ENCODE measurements at places on chromosomes 7 and 10.

DNA sequence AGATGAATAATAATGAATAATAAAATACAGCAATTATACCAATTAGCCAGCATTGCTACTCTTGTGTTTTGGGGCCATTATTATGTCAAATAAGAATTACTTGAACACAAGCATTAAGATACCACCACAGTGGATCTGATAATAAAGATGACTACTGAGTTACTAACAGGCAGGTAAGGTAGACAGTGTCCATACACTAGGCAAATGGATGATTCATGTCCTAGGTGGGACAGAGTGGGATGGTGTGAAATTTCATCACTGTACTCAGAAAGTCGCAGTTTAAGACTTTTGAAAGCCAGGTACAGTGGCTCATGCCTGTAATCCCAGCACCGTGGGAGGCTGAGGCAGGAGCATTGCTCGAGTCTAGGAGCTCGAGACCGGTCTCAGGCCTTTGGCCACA is 8.7 kb upstream of the UNC5B start:
- no peak for DNase-seq

DNA sequence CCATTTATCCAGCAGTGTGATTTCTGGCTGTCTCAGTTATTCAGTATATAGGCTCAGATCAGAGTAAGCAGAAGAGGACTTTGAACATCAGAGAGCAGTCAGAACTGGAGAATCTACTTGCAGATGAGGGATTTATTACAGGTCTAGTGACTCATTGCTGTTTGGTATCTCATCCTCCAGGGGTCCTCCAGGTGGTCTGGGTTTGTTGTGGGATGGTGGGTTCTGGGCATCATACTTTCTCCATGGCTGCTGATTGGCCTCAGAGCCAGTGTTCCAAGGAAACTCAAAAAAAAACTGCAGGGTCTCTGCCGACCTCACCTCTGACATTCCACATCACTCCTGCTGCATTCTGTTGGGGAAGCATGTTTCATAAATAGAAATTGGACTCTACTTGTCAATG is 214.8 kb downstream of the CNTNAP2 start:
- DNase-seq, result no peak

- no peak for DNase-seq
Measured at GRCh38 chr10:47159361-47160260, 140.4 kb upstream of the GDF10 start.

DNA sequence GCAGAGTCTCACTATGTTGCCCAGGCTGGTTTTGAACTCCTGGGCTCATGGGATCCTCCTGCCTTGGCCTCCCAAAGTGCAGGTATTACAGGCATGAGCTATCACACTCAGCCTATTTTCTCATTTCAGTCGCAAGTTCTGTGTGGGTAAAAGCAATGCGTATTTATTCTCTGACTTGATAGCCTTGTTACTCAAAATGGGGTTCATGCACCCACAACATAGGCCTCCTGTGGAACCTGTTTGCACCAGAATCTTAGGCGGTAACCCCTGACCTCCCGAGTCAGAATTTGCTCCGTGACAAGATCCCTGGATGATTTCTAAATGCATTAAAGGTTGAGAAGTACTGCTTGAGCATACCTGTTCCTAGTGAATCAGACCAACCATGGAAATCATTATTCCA is 7.3 kb downstream of the IL2RA start:
- no peak for DNase-seq

GRCh38 chr10:125009661-125010161 is 67.8 kb downstream of the ZRANB1 start:
- DNase-seq, result no peak

DNA sequence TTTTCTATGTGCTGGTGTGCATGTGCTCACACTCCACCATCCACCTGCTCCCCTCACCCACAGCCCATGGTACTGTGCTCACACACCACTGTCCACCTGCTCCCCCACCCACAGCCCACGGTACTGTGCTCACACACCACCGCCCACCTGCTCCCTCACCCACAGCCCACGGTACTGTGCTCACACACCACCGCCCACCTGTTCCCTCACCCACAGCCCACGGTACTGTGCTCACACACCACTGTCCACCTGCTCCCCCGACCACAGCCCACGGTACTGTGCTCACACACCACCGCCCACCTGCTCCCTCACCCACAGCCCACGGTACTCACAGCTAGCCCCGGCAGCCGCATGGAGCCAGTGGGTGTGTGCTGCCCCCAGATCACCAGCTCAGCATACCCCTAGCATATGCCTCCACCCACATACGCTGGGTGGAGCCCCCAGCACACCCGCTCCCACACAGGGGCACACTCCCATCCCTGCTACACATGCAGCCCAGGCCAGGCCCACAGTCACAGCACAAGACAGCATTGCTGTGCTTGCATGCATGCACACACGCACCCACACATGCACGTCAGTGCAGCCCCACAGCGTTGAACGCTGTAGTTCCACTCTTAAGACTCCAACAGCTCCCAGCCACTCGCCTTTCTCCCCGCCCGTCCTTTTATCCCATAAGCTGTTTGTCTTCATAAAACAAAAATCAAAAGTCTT is 62.0 kb downstream of the PAX2 start:
- no peak for DNase-seq

DNA sequence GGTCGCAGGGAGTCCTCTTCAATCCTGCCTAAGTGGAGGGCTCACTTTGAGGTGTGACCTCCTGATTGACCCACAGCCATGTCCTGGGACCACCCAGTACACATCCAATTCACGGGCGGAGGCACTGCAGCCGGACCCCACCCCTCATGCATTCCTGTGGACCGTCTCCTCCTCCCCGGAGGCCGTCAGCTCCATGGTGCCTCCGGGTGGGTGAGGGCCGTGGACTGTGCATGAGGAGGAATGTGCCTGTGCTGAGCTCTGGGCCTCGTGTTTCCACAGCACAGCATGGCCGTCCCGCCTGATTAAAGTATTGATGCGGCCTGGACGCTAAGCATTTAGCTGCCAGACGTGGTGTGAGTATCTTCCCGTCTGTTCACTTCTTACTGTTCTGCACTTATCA is 52.8 kb downstream of the CFAP46 start:
- no peak for DNase-seq

DNA sequence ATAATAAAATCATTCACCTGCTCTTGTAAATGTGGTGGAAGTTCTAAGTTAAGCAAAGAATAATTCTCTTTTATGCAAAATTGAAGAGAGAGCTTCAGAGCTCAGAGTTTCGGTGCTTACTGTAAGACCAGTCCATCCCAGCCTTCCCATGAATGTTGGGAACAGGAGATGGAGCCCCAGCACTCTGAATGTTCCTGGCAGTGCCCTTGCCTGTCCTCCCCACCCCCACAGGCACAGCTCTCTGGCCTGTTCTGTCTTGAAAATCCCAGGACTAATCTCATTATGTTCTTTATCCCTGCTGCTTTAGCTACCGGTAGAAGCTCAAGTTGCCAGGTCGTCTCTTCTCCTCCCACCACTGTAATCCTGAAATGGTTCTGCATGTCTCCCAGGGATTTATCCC is 29.1 kb upstream of the LHFPL3 start:
- no peak for DNase-seq

DNA sequence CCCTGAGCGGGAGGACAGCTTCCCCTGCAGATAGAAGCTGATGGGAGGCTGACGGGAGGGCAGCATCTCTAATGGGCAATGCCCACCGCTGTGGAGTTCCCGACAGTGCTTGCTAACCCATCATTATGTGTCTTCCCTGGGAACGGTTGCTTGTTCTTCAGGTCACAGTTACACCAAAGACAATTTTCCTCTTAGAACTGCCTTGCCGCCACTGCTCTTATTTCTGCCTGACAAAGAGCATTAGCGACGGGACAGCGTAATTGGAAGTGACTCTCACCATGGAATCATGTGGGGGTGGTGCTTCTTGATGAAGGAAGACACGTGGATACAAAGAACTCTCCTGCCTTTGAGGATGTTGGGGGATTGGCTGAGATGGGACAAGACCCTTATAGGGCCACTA is 81.3 kb upstream of the NPS start:
- no peak for DNase-seq

- no peak for DNase-seq
Measured at GRCh38 chr7:116561697-116562483, 37.1 kb downstream of the CAV1 start.

GRCh38 chr7:147498081-147498480 is 1092.5 kb upstream of the C7orf33 start:
- no peak for DNase-seq

DNA sequence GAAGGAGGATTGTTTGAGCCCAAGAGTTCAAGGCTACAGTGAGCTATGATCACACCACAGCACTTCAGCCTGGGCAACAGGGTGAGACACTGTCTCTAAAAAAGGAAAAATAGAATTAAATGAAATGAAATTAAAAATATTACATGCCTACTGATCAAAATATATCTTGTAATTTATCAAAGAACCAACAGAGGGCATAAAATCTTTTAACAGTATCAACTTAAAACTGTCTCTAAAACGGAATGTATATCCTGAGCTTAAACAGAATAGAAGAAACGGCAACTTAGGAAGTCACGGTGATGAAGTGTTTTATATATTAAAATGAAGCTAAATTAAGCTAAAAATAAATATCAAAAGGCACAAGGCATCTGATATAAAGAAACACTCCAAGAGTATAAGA is 78.8 kb downstream of the MTPAP start:
- no peak for DNase-seq

DNA sequence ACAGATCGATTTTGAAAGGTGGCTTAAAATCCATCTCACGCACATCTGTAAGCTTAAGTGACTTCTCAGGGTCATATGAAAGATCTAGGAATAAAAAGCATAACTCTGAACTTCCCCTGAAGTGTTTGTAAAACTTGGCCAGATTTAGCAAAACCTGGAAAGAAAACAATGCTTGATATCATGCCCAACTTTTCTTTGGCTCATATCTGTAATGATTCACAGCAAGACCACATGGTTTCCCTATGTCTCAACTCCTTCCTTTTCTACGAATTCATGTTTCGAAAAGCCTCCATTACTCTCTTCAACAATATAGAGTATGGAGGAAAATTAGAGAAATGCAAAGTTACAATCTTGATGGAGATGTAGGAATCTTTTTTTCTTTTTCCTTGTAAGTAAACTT is 20.1 kb upstream of the CABCOCO1 start:
- no peak for DNase-seq

GRCh38 chr7:15967551-15967950 is 281.1 kb upstream of the MEOX2 start:
- DNase-seq, result no peak

DNA sequence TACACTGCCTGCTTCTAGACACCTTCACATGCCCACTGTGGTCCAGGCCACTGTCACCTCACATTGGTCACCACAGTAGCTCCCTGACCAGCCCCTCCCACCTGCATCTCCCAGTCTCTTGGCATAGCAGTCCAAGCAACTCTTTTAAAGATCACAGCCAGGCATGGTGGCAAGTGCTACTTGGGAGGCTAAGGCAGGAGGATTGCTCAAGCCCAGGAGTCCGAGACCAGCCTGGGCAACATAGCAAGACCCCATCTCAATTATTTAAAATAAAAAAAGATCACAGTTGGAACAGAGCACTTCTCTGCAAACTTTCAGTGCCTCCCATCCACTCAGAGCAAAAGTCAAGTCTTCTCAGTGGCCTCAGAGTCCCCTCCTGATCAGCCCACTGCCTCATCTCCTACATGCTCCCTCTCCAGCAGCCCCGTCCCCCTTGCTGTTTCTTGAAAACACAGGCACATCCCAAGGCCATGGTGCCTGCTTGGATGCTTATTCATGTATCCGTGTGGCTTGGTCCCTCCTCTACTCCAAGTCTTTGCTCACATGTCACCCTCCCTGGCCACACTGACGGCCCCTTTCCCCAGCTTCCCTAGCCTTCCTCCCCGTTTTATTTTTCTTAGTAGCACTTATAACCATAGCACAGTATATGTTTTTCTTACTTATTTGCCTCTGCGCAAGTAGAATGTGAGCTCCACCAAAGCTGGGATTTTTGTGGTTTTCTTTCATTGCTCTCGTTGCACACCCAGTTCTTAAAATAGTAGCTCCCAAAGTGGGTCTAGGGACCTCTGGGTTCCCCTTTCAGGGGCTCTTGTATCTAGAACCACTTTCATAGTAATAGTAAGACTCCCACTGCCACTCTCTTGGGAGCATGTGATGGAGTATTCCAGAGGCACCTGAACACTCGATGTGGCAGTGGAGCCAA is 19.5 kb downstream of the TSPAN15 start:
- no peak for DNase-seq

DNA sequence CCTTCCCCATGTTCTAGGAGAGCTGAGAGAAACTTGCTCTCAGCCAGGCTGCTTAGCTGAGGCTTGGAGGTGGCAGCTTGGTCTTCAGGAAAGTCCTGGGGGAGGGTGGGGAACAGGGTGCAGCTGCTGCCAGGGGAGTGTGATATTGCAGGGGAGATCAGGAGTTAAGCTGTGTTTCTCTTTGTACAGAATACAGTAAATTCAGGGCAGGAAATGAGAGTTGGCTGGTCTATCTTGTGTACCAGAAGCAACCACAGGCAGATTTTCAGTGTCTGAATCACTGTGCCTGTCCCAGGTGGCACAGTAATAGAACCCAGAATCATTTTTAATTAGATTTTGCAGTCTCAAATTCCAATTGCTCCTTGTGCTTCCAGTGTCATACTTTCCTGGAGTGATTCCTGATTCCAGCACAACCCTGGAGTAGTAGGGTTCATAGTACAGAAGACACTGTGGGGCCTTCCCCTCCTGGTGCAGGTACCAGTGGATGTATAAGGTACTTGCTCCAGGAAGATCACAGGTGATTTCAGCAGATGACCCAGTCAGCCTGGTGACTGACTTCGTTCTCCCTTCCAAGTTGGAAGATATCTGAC is 94.0 kb upstream of the TARP start:
- no peak for DNase-seq

GRCh38 chr10:113021268-113022040 is 71.4 kb downstream of the TCF7L2 start:
- DNase-seq, result no peak

DNA sequence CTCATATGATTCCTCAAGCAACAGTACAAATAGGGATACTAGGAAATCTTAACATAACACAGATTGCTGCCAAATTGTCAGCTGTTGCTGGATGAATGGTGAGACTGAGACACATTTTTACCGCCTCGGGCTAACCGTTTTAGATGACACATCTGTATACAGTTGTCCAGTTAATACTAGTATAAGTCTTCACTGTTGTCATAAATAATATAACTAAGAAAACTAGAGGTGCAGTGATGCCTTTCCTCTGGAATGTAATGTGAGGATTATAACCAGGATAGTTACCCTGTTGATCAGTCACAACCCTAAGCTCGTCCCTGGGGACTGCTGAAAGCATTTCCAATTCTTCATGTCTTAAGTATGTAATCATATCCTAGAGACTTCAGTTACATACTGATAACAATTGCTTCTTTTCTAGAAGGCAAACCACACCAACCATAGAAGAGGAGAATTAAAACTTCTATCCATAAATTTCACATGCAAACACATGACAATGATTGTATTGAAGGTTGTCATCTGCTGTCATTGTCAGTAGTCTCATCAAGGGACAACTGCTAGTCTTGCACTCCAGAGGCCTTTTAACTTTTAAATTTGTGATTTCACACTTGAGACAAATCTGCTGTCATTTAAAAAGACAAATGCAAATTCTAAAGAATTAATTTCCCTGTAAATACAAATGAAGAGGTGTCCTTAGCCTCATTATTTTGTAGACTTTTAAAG is 100.4 kb upstream of the SEMA3D start:
- DNase-seq, result no peak

- DNase-seq, result no peak
Measured at GRCh38 chr10:132909491-132910071, 32.8 kb downstream of the CFAP46 start.
